ENCODE measurements at places on chromosomes 11 and 22.

GRCh38 chr11:69298267-69299022, 4.5 kb downstream of the MYEOV start:
- DNase-seq, result no peak

DNA sequence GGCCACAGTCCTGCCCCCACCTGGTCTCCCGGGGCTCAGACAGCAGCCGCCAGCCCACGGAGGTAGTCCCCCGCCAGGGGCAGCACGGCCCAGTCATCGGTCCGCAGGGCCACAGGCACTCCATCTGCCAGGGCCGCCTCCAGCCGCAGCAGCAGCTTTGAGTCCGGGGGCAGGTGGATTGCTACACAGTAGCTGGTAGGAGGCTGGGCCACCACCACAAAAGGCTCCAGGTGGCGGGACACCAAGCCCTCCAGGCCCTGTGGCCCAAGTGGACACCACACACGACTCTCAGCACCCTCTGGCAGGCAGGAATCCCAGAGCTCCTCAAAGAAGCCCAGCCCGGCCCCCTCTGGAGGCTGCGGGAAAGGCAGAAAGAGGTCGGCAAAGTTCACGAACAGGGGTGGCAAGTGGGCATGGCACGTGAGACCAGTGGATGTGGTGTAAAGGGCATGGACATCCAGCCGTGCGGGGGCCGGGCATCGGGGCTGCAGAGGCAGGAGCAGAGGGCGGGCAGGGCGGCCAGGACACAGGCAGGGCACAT, 2.9 kb downstream of the AP5B1 start:
- no peak for DNase-seq

DNA sequence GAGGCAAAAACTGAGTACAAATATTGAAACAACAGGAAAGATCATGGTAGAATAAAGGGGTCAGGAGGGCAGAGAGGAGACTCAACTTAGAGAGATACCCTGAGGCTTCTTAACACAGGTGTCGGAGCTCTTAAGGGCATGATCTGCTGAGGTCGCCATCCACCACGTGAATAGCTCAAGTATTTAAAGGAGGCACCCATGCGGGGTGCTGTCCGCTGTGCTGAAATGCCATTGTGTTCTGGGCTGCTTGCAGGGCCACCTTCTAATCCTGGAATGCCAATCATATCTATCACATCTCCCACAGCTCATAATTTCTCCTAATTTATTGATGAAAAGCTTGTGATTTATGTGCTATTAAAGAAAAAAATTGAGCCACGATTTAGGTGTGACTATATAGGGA, 90.2 kb downstream of the SEZ6L start:
- DNase-seq, result no peak

DNA sequence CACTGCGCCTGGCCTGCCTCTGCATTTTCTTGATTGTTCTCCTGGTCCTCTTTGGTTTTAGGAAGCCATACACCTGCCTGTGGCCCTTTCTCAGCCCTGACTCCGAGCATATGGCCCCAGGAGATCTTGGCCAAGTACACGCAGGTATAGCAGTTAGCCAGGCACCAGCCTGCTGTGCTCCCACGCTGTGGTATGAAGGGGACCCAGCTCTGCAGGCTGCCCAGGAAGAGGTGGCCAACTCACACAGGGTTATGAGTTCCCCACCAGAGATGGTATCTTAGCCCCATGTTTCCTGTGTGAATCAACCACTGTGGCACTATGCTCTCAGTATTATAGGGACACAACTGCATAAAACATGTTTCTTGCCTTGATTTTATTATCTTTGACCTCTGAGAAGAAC, 31.1 kb downstream of the SGSM3 start:
- no peak for DNase-seq

GRCh38 chr11:12810568-12810894, 136.3 kb downstream of the TEAD1 start:
- no peak for DNase-seq

GRCh38 chr11:117870103-117870952, 6.1 kb downstream of the FXYD6 start:
- DNase-seq, result no peak

DNA sequence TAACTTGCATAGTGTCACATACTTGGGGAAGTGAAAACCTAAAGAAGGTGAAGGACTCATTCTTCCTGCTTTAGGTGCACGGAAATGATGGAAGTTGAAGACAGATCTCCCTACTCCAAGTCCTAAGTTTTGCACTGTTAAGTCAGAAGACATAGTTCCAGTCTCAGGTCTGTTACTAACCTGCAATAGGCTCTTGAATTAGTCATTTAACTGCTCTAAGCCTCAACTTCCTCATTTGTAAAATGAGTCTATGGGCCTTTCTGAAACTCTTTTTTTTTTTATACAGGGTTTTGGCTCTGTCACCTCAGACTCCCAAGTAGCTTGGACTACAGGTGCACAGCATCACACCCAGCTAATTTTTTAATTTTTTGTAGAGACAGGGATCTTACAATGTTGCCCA, 30.8 kb upstream of the POU2AF1 start:
- DNase-seq, result no peak

DNA sequence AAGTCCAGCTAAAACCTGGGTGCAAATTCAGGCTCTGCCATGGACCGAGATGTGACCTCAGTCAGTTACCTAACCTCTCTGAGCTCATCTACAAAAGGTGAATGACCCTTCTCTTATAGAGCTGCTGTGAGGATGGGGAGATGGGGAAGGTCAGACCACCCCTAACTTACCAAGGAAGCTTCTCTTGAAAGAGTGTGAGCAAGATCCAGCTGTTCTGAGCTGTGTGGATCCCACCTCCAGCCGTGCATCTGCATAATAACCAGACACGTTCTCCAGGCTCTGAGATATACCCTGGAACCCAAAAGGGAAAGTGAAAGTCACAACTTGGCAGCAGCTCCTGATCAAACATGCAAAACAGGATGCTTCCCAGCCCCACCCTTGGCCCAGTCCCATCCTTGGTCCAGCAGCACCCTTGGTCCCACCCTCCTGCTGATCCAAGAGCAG, at the start of gene APOL3:
TSS of gene APOL3 (minus strand) at position 257 of the 444 bp plus-strand sequence. CDS start 11,700 bp downstream, outside the sequence.
- DNase-seq, result no peak

DNA sequence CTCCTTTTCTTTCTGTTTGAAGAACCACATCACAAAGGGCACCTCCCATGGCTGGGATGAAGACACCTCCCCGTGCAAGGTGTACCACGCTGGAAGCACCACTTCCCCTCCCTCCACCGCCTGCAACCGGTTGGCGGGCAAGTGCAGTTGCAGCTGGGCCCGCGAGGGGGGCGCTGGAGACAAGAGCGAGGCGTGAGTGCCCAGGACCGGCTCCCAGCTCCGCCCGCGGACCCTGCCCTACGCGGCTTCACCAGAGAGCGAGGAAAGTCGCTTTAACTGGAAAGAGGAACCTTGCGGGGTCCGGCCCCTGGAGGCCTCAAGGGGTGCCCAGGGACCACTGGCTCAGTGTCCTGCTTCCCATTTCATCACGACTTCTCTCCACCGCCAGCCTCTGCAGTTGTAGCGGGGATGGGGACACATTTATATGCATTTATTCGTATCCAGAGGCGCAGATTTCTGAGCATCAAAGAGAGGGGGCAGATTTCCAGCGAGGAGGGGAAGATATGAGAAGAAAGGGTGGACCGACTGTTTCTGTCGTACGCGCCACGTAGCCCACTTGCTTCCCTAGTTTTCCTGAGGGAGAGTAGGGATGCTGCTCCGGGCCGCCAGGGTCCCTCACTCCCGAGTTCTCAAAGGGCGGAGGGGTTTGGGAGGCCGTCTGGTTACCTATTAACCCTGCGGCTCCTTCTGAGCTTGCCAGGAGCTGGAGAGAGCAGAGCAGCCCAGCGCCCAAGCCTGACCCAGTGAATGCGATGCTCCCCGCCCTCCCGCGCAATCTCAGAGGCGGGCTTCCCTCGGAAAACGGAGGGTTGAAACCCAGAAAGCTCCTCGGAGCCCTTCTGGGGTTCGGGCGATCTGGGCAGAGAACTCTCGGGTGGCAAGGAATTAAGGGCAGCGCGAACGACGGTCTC, 3.5 kb downstream of the ESAM start:
- peak; percentile 3 for DNase-seq

DNA sequence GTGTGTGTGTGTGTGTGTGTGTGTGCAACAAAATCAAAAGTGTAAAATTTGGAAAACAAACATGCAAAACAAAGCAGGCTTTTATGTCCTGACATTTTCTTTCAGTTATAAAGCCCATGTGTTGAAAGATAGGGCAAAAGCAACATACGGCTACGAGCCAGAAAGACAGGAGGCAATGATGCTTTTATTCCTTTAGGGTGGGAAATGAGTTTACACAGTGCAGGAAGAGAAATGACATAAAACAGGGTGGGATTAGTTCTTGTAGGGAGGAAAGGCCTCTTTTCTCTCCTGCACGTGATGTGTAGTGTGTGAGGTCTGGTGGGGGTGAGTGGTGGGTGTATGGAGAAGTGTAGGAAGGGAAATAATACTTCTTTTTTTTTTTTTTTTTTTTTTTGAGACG, 29.4 kb downstream of the IL18 start:
- DNase-seq, result no peak

DNA sequence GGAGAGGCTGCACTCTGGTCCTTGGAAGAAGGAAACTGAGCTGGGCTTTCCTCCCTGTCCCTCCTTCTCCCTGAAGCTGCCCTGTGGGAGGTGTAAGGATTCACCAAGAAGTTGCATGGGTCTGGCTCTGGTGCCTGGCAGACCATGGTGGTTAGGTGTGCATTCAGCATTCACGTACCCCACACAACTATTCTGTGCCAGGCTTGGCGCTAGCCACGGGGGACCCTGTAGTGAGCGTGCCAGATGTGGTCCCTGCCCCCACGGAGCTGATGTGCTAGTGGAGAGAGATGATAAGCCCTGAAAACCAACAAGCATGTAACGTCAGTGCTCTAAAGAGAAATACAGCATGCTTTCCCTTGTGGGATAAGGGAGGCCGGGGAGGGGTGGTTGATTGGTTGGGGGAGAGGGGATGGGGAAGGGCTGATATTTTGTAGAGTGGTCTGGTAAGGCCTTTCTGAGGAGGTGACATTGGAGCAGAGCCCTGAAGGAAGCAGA, 48.9 kb downstream of the CD82 start:
- DNase-seq, result no peak

DNA sequence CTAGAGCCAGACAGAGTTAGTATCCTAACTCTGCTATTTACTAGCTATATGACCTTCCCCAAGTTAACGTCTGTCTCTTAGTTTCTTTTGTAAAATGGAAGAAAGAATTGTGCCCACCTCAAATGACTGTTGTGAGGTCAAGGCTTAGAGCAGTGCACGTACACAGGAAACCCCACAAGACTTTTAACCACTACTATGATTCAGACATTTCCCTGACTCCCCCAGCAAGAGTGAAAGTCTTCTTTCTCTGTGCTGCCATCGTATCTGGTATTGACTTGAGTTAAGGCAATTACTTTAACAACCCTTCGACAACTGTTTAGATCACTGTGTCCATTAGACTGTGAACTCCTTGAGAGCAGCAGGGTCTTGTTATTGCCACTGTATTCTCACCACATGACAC, 2.6 kb upstream of the OR52W1 start:
- DNase-seq, result no peak

- no peak for DNase-seq
Measured at GRCh38 chr22:50459016-50459415, 15.8 kb downstream of the SBF1 start.

DNA sequence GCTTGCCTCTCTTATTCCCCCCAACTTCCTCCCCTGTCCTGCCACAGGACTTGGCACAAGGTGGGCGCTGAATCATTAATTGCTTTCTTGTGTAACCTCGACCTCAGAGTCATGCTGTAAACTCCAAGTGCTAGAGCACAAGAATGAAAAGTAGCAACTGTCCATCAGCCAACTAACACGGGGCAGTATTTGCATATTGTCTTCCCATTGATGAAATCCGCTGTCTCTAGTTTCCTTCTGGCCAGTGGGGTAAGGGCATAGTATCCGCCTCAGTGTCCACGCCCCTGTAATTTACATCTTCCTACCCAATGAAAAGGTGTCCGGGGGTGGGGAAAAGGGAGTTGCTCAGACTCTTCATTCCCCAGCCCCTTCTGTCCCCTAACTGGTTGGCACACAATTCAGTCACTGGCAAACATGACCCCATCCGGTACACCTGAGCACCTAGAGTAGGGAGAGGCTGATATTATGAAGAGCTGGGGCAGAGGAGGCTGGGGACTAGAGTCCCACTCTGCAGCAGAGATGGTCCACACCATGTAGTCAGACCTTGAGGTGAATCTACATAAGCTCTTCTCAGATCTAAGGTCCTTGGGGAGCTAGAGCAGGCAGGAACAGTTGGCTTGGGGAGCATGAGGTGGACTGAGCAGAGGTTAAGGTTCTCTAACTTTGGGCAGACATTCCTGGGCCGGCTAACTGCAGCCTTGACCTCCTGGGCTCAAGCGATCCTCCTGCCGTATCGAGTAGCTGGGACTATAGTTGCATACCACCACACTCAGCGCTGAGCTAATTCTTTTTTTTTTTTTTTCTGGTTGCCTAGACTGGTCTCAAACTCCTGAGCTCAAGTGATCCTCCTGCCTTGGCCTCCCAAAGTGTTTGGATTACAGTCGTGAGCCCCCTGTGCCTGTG, 6.8 kb upstream of the GGA1 start:
- DNase-seq, result no peak

DNA sequence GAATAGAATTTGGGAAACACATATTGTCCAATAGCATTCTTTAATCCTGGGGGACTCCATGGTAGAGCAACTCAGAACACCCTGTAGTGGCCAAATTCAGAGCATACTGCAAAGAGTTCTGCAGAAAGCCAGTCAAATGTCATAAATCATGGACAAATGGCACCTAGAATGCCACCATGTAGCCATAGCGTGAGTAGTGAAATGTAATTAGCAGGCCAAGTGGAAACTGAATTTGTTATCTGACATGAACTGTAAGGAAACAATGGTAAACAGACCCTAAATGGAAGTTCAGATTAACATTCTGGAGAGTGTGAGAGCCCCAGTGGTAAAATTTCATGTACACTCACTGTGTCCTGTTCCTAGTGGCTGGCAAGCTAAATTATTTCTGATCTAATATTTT, 7.0 kb upstream of the PRSS23 start:
- no peak for DNase-seq

DNA sequence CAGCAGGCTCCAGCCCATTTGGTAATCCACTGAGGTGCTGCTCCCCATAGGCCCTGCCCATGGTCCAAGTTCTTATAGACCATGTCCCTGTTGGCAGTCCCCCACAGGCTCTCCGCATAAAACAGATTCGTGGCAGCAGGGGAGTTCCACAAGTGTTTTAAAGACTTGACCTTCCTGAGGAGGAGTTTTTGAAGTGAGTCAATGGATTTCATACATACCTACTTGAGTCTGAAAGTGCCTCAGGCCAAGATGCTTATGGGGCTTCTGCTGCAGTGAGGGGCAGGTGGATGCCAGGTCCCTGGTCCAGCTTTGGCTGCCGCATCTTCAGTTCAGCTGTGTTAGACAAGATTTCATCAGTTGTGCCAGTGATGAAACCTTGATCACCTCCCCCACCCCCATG, 43.3 kb downstream of the CABIN1 start:
- no peak for DNase-seq

All from NCI-H1694 treated with DMSO at 0.1 percent for 48 hours (cell line).